NCI-H1417 treated with DMSO at 0.1 percent for 48 hours (cell line): ENCODE measurements at places on chromosomes 16 and 17.

DNA sequence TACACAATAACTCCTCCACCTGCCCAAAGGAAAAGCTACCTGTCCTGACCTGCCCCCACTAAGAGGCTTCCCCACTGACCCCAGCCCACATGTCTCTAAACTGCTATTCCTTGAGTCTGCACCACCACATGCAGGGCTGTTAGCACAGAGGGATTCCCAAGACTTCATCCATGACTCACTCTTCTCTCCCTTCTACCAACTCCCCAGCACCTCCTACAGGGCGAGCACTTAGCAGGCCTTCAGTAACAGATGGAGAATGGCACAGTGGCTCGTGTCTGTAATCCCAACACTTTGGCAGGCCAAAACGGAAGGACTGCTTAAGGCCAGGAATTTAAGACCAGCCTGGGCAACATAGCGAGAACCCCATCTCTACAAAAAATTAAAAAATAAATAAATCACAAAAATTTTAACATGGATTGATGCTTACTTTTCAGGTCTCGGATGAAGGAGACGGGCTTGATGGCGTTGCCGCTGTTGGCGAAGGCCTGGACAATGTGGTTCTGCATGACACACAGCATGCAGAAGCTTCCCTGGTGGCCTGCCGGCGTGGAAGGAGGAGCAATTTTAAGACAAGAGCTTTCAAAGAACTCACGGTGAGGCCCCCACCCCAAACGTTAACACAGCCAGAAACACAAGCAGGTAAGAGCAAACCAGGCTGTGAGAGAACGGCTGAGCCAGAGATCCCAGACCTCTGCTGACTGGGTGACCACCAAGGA, 12.0 kb downstream of the USP36 start:
- DNase-seq, result no peak

DNA sequence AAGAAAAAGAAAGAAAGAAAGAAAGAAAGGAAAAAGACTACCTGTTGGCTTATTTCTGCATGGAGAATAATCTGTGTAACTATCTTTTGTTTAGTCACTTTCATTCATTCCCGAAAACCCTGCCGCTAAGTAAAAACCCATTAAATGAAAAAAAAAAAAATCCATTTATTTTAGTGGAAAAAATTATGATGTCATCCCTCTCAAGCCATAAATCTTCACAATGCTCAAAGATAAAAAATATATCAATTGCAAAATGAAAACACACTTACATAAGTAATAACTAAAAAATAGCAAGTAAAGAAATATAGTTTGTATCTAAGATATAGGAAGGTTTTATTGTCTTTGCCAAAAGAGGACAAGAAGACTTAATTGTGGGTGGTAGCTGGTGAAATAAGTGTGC, 46.5 kb upstream of the CPPED1 start:
- no peak for DNase-seq

DNA sequence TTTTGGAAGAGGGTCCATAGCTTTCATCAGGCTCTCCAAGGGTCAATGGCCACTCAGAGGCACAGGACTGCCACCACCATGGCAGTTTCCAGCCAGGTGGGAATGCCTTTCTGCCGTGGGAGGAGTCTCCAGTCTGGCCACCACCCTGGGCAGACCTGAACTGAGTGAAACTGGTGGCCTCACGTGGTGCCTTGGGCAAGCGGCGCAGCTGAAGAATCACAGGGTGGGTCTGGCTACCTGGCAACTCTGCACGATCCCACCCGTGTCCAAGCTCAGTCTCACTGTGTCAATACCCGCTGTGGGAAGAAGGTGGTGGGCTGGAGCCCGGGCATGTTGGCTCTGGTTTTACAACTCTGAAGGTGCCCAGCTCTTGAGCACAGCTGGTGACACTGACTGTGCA, 31.8 kb downstream of the VAC14 start:
- no peak for DNase-seq

DNA sequence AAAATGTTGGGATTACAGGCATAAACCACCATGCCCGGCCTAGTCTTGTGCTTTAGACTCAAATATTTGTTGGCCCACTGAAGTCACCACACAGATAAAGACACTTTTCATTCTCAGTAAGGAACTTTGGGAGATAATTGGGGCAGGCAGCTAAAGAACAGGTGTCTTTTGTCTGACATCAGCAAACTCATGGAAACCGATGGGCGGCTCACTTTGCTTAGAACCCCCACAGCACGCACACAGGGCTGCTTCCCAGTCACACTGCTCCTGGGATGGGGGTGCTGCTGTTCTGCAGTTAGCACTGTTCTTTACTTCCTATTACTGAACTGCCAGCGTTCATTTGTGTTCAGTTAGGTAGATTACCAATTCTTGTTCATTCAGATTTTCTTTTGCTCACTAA, 18.0 kb upstream of the BRCA1 start:
- DNase-seq, result no peak

GRCh38 chr17:74187761-74188160, 15.7 kb upstream of the RPL38 start:
- DNase-seq, result no peak

- no peak for DNase-seq
Observed at GRCh38 chr17:47291242-47291873, 32.4 kb upstream of the EFCAB13 start.

DNA sequence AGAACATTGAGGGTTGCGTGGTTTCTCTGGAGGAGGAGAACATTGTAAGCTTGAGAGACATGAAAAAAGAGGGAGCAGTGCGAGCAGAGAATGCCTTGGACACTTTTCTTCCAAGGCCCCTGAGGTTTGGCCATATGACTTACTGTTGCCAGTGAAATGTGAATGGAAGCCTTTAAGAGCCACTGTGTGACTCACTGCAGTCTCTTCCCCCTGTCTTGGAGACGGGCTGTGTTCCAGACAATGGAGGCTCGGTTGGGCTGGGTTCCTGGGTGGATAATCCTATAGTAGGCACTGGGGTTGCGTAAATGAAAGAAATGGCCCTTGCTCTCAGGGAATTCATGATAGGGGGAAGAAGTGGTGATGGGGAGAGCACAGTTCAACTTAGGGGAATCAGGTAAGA, 75.5 kb downstream of the SHISA9 start:
- DNase-seq, result no peak

DNA sequence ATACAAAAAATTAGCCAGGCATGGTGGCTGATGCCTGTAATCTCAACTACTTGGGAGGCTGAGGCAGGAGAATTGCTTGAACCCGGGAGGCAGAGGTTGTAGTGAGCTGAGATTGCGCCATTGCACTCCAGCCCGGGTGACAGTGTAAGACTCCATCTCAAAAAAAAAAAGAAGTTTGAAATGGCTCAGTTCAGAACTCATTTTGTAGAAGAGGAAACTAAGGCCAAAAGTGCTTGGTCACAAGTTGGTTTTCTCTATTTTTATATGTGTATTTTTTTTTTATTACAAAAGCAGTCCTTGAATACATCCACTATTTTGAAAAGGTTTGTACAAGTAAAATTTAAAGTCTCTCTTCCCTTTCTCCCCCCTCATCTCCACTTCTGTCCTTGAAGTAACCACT, 5.5 kb downstream of the TAC4 start:
- no peak for DNase-seq
